ENCODE measurements at places on chromosomes 5 and 9. TPM values are rescaled to one million over a fixed set of nuclear protein-coding genes. Genes with fewer than 3 reads are reported as not detected.

DNA sequence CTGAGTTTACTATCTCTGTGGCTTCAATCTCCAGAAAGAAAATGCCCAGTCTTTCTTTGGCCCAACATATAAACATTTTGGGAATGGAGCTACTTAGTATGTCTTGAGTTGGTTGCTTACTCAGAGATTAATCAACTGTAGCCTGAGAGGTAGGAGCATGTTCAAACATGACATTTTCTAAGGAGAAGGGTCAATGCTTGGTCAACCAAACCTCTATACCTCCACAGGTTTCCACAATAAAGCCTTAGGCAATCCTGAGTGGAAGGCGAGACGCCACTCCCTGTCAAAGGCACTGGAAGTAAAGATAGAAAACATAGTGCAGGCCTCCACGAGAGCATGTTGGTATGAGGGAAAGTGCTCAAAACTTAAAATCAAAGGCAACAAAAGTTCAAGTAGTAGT, 411.4 kb downstream of the KCTD16 start:
- DNase-seq: no peak

GRCh38 chr9:8859416-8859815, 1059.8 kb upstream of the DMAC1 start:
- no peak for DNase-seq

The PCDHGA7 gene
- 2.0 TPM for polyA plus RNA-seq

DNA sequence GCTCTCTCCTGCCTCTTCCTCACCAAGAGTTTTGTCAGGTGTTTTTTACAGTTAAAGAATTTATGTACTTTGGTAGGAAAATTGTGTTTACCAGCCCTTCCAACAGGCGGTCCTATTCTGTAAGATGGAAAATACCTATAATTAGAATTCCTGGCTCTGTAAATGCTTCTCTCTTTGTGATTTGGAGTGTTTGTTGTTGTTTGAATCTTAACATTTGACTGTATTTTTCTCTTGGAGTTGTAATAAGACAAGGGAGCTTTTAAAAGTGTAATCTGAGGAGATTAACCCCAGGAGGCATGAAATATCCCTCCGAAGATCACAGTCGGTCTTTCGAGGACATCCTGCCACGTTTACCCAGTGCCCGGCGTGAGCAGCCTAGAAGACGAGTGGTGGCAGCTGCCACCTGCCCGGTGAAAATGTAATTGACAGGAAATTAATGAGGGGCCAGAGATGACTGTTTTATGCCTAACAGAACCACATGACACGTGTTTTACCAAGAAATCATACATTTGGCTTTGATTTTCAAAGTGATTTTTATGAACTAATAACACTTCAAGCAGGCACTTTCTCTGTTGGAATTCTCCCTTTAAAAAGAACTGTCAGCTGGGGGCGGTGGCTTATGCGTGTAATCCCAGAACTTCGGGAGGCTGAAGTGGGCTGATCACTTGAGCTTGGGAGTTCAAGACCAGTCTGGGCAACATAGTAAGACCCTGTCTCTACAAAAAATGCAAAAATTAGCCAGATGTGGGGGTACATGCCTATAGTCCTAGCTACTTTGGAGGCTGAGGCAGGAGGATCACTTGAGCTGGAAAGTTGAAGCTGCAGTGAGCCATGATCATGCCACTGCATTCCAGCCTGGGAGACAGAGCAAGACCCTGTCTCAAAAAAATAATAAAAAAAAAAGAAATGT, 20.0 kb downstream of the ANKRD33B start:
- no peak for DNase-seq

The TTC39B gene
- 8.2 TPM for polyA plus RNA-seq

The SPATA31D4 gene
- polyA plus RNA-seq: not detected

The ABO gene
- 29.2 TPM for polyA plus RNA-seq

The PCDHGB2 gene
- polyA plus RNA-seq: 5.2 TPM

DNA sequence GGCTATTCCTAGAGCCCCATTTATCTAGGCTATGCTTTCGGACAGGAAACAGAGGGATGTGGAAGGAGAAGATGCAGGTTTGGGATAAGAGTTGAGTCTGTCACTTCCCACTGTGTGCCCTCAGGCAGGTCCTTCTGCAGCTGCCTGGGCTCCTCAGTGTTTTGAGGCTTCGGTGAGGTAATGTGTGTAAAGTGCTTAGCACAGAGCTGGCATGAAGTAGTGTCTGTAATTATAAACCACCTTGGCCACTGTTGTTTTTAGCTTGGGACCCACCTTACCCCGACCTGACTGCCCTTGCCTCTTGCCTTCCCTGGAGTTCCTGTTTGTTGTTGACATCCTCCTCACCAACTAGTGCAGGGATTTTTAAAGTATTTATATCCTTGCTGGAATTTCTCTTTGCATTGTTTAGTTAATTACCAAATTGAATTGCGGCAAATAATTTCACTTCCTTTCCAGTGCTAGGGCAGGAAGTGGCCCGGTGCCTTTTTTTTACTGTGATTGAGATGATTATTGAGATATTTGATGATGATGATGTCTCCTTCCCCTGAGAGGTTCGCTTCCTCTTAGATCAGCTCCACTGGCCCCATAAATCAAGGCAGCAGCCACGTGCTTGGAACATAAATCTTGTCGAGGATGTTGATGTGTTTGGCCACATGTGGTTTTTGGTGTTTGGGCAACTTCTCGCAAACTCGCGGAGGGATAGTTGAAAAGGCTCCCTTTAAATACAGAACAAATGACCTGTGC, 38.3 kb upstream of the DAB2IP start:
- no peak for DNase-seq

The AK8 gene
- 3.9 TPM for polyA plus RNA-seq

The FAM221B gene
- polyA plus RNA-seq: 0.19 TPM

- no peak for DNase-seq
These were observed 122.3 kb upstream of the CCDC112 start for GRCh38 chr5:115418788-115419187.

Measured in left renal pelvis (tissue), 4 donors.